Left colon (tissue), 2 donors: ENCODE measurements at places on chromosomes 11 and 22. TPM values are rescaled to one million over a fixed set of nuclear protein-coding genes. Genes with fewer than 3 reads are reported as not detected.

GRCh38 chr11:5368502-5369043 is 15.0 kb upstream of the OR51M1 start:
- no peak for DNase-seq

DNA sequence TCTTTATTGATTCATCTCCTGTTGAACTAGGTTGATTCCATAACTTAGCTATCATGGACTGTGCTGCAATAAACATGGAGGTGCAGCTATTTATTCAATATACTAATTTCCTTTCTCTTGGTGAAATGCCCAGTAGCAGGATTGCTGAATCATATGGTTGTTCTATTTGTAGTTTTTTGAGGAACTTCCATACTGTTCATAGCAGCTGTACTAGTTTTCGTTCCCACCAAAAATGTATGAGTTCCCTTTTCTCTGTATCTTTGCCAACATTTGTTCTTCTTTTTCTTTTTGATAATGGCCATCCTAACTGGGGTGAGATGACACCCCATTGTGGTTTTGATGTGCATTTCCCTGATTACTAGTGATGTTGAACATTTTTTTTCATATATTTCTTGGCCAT is 87.2 kb upstream of the NAV2 start:
- no peak for DNase-seq

DNA sequence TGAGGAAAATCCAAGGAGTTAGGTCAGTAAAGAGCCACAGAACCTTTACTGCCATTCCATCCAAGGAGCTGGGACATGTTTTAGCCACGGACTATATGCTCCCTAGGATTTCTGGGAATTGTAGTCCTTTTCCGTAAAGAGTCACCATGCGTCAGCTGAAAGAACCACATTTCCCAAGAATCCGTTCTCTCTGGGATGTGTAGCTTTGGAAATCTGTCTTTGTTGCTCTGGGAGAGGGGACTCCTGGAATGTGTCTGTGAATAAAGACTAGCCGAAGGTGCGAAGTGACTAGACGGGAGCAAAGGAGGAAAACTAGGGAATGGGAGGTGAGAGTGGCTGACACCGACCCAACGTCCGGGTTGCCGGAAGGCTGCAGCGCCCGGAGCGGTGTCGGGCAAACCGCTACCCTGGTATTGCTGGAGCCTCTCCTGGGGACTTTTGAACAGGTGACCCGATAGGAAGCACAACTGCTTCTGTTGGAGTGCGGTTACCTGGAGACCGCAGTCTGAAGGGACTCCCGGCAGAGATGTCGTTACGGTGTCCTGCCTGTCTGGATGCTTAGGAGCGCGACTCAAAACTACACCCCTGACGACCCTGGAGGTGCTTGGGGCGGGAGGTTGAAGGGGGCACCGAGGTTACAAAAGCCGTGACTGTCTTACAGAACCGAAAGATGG is at the start of gene IFTAP:
IFTAP (plus strand) TSS at position 187 of the 674 bp plus-strand sequence. CDS start 15,602 bp downstream, outside the sequence.
- peak; percentile 42 for DNase-seq

DNA sequence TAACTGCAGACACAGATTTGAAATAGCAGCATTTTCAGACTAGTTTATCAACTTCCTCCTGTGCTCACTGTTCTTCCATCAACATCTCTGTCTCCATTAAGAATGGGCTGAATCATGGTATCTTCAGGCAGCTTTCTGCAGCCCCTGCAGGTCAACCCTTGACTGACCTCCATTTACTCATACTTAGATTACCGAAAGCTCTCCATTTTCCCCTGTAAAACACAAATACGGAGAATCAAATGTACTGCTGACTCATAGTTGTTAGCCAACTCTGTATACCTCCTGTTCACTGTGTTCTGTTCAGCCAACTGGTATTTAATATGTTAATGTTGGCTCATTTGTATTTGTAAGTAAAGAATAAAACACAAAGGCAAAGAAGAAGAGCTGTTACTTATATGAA is 364.0 kb downstream of the CASP12 start:
- DNase-seq = no peak

DNA sequence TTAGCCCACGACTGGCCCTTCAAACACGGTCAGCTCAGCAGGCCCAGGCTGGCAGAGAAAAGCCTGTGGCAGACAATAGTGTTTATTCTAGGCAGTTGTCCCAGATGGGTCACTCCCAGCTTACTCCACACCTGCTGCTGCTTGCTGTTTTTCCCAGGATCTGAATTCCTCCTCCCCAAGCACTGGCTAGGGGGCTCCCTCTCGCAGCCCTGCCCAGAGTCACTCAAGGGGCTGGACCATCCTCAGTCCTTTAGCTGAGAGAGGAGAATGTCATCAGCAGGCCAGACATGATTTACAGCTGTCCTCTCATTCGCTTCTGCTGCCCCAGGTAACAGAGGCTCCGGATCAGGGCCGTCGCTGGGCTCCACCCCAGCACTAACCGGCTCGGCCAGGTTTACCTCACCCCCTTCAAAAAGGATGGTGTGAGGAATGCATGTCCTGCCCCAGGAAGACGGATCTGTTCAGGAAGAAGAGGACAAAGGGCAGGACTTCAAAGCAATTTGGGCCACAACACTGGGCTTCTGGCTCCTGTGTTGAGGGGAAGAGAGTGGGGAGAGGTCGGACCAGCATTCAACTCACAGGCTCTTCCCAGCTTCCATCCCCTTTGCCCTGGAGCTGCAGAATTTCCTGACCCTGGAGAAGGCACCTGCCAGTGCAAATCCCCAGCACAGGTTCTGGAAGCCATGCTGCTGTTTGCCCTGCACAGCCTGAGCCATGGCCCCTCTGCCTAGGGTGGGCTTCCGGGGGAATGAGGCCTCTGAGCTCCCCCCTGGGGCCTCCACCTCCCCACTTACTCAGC is 59.7 kb upstream of the BARX2 start:
- DNase-seq = peak; percentile 66

- DNase-seq = no peak
Measured at GRCh38 chr11:17406818-17407149, 18.3 kb upstream of the KCNJ11 start.

DNA sequence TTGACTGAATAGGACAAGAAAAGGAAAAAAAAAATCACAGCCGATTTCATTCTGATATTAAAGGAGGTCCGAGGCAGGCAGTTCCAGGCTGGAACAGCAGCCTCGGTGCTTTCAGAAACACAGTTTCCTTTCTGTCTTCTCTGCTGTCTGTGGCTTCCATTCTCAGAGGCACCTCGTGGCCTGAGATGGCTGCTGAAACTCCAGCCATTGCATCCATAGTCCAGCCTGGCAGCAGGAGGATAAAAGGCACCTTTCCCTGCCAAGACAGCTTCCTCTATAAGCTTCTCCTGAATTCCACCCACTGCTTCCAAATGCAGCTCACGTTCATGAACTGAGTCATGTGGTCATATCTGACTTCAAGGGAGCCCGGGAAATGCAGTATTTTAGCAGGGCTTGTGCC is 390.5 kb downstream of the TBC1D22A start:
- no peak for DNase-seq

GRCh38 chr11:46291441-46292150 is 14.1 kb downstream of the CREB3L1 start:
- DNase-seq = peak; percentile 35

- no peak for DNase-seq
Measured at GRCh38 chr11:83695046-83695445, 408.9 kb upstream of the CCDC90B start.

DNA sequence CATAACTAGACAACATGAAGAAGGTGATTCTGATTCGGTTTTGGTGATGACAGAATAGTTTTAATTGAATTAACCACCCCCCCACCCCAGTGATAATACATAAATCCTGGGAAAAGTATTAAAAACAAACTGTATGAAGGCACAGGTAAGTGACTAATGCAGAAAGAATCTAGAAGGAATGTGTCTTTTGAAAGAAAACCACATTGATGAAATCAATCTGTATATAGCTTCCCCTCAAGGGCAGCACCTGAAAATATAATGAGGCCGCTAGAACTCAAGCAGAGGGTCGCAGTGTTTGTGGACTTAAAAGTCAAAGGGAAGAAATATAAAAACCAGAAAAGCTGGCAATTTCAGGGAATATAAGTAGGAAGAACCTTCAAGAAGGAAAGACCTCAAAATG is 580.5 kb upstream of the CHORDC1 start:
- DNase-seq = no peak

DNA sequence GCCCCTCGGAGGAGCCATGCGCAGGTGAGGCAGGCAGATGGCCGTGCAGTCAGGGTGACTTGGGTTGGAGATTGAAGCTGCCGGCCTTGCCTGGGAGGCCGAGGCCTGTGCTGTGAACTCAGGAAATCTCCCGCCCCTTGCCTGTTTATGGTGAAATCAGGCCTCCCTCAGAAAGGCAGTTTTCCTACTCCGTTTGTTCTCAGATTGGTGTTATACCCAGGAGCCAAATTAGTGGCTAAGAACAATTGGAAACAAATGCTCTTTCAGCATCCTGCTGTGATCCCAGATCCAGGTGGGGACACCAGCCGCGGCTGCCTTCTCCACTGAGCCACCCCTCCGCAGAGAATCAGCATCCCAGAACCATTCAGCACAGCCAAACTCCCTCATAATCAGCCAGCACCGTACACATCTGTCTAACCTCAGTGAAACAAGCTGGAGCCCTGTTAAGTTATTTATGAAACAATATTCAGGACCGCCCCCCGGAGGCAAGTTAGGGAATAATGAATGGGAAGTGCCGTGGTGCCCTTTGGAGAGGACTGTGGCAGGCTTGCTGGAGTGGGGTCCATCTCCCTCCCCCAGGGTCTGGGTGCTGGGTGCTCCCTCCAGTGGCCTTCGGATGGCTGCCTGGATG is 60.0 kb downstream of the PKNOX2 start:
- peak; percentile 11 for DNase-seq

GRCh38 chr22:30386608-30386959 is 627 bp downstream of the RNF215 start:
- no peak for DNase-seq

- DNase-seq = no peak
Measured at GRCh38 chr11:102318469-102318868, 1.2 kb downstream of the BIRC3 start.

- peak; percentile 42 for DNase-seq
Measured at GRCh38 chr11:64571410-64572091, 19.5 kb upstream of the SLC22A12 start.

GRCh38 chr11:125069796-125070195 is 6.7 kb downstream of the SLC37A2 start:
- peak; percentile 14 for DNase-seq

DNA sequence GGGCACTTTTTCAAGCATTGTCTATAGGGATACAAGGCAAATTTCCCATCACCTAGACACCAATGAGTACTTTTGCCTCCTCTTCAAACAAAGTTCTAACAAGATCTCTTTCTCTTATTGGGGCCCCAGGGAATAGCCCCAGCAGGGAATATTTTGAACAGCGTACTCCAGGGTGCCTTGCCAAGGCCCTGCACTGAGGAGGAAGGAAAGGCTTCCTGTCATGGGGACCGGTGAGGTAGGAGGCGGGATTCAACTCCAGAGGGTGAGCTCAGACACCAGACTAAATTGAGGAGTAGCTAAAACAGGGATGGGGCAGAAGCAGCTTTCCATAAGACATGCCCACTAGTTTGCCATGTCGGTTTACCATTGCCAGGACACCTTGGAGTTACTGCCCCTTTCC is 28.0 kb upstream of the OR56B4 start:
- no peak for DNase-seq

DNA sequence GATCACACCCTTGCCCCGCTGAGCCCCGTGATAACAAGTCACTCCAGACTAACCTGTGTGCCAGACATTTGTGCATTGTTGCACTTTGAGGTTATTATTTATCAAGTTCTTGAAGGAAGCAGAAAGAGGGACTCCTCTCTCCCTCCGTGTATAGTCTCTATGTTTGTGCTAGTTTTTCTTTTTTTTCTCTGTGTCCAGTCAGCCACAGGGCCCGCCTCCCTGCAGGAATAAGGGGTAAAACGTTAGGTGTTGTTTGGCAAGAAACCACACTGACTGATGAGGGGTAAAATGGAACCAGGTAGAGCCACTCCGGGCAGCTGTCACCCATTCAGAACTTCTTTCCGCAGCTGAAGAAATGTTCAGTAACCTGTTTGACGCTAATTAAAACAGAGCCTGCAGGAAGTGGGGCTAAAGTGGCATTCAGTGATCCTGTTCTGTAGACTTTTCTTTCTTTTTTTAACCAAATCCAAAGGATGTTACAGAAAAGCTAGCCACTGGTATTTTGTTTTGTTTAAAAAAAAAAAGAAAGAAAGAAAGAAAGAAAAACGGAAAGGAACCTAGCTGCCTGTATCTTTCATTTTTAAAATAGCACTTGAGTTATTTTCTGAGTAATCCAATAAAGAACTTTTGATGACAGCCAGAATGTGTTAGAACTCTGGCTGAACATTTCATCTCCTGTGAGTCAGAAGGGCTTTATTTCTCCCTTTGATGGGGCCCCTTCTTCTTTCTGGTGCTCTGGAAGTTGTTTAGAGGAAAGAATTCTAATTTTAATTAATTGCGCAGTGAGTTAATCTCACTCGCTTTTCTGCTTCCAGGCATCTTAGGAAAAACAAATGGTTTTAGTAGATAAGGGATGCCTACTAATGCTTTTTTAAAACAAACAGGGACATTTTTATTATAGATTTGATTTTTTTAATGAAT is 58.2 kb downstream of the COMMD9 start:
- no peak for DNase-seq

GRCh38 chr11:68127714-68128681 is 6.8 kb upstream of the CHKA start:
- DNase-seq = peak; percentile 64

NNMT gene
- total RNA-seq = 27.2 TPM

OR51I1 gene
- not detected for total RNA-seq

MS4A6A gene
- 20.2 TPM for total RNA-seq

TSKU gene
- 38.4 TPM for total RNA-seq

RBM7 gene
- 33.6 TPM for total RNA-seq

DEUP1 gene
- not detected for total RNA-seq

PRSS23 gene
- total RNA-seq = 124 TPM

SCN3B gene
- total RNA-seq = 0.43 TPM
